ENCODE measurements at places on chromosomes 3 and 15.
A peak's percentile ranks its signal among the peaks of the same experiment; 100 is the strongest.

- DNase-seq, result no peak
Observed at GRCh38 chr3:43856351-43856750, 165.6 kb downstream of the ABHD5 start.

DNA sequence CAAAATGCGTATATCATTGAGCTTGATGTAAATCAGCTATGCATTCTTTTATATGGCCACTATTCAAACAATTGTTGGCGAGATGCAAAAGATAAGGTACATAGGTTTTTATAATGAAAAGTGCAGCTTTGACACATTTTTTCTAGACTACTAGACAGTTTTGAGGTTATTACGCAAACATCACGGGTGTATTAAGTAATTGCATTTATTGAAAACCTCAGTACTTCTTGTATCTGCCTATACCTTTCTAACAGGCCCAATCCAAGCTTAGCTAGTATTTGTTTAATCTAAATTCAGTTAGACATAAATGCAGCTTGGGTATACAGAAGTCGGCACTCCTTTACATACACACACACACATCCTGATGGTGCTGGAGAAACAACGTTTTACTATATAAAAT lies 2.7 kb downstream of the SPESP1 start:
- DNase-seq, result no peak

DNA sequence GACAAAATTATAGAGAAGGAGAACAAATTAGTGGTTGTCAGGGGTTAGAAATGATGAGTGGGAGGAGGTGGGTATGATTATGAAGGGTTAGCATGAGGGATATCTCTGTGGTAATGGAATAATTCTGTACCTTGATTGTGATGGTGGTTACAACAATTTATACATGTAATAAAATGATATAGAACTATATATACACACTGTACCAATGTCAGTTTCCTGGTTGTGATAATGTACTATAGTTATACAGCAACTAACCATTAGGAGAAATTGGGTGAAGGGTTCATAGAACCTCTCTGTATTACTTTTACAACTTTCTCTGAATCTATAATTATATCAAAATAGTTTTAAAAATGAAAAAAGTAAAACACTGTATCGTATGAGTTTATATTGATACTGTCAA lies 148.1 kb downstream of the ZNF621 start:
- DNase-seq, result no peak

DNA sequence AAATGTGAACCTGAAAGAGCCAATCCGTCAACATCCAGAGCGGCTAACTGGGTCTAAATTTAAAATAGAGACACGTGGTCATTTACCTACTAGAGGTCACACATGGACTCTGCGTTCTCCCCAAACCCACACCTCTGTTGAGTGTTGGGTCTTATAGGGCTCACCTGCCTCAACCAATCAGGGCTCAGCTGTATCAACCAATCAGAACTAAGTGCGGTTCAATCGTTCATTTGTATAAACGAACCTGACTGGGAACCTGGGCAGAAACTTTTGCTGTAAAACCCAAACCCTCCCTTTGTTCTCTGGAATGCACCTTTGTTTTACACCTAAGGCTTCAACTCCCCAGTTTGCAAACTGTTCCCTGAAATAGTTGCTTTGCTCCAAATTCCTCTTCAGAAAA lies 8.9 kb downstream of the DNAAF4 start:
- DNase-seq, result no peak

DNA sequence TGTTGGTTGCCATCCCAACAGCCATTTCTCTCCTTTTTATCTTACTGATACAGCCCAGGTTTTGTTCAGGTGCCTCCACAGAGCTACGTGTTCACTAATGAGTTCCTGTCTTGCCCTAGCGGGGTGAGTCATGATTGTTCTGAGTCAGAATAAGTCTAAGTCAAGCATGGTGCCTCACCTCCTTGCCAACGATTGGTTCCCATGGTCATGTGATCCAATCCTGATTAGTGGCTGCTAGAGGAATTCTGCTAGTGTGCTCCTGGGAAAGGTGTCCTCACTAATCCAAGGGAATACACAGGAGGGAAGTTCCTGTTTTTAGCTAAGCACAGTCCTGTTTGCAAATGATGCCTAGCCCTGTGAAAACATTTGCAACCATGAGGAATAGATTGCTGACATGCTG lies 99.8 kb downstream of the NSUN3 start:
- DNase-seq, result no peak

GRCh38 chr3:136955813-136956212 lies 2.0 kb upstream of the IL20RB start:
- DNase-seq, result no peak

- DNase-seq, result no peak
Observed at GRCh38 chr3:174089592-174089991, 692.0 kb downstream of the NLGN1 start.

- DNase-seq, result no peak
Observed at GRCh38 chr3:29185706-29186105, 95.2 kb upstream of the RBMS3 start.

DNA sequence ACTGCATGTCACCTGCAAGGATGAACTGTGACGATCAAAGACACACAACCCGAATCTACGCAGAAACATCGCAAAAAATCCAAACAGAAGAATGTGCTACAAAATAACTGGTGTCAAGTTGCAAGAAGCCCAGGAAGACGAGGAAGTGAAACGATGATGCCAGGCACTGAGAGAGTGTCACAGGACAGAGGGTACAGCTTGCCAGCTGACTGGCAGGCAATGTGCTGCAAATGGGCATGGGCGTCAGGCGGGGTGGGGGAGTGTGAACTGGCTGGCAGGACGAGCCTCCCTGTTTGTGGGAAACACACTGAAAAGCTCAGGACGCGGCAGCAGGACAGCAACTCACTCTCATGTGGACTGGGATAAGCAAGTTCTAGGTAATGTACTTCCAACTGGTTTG lies 28.9 kb upstream of the OCA2 start:
- DNase-seq, result no peak

GRCh38 chr3:194003114-194004057 lies 132.6 kb upstream of the HES1 start:
- peak; percentile 67 for DNase-seq

DNA sequence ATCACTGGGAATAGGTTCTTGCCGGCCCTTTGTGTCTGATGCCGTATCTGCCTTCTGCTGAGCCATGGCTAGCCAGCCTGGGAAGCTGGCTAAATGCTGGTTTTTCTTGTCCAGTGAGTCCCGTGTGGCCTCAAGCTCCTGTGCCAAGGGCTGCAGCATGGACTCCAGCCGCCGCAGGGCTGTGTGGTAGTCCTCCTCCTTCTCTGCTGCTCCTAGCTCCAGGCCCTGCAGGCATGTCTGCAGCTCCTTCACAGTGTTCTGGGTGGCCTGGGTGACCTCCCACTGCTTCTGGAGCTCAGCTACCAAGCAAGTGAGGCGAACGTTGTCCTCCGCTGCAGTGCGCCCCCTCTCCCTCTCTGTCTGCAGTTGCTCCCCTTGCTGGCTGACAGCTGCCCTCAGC lies 24.9 kb downstream of the CXCR6 start:
- DNase-seq, result no peak

DNA sequence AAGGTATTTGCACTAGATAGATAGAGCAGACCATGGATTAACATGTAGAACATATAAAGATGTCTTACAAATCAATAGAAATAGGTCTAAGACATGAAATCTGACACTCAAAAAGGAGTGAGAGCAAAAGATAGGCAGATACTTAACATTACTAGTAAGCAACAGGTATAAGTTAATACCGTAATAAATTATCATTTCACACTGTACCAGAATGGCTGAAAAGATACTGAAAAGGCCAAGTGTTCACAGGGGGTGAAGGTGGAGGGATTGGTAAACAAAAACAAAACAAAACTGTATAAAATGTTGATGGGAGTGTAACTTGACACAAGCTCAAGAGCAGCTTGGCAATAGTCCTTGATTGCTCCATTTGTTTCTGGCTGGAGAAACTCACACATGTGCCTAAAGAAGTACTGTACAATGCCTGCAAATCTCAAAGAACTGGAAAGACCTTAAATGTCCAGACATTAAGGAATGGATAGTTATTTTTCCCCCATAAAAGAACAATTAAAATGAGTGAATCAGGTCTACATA lies 3.5 kb downstream of the NSMCE3 start:
- no peak for DNase-seq

GRCh38 chr15:63299943-63300575 lies 22.7 kb downstream of the APH1B start:
- DNase-seq, result no peak

GRCh38 chr3:122679085-122679881 lies 1.4 kb upstream of the PARP14 start:
- DNase-seq, result peak; percentile 64

GRCh38 chr3:135155228-135155627 lies 360.2 kb downstream of the EPHB1 start:
- no peak for DNase-seq

GRCh38 chr15:40345867-40346578 lies 4.8 kb upstream of the PHGR1 start:
- DNase-seq, result no peak

GRCh38 chr3:119911748-119912147 lies 129.8 kb downstream of the NR1I2 start:
- DNase-seq, result no peak

- DNase-seq, result no peak
Observed at GRCh38 chr3:197674741-197675562, 61.8 kb downstream of the RUBCN start.

- DNase-seq, result no peak
Observed at GRCh38 chr15:38255690-38256089, 3.1 kb downstream of the SPRED1 start.

GRCh38 chr15:65292938-65293518 lies 2.8 kb upstream of the RNU5A-1 start:
- no peak for DNase-seq

- no peak for DNase-seq
Observed at GRCh38 chr3:69354948-69355347, 30.9 kb downstream of the FRMD4B start.

DNA sequence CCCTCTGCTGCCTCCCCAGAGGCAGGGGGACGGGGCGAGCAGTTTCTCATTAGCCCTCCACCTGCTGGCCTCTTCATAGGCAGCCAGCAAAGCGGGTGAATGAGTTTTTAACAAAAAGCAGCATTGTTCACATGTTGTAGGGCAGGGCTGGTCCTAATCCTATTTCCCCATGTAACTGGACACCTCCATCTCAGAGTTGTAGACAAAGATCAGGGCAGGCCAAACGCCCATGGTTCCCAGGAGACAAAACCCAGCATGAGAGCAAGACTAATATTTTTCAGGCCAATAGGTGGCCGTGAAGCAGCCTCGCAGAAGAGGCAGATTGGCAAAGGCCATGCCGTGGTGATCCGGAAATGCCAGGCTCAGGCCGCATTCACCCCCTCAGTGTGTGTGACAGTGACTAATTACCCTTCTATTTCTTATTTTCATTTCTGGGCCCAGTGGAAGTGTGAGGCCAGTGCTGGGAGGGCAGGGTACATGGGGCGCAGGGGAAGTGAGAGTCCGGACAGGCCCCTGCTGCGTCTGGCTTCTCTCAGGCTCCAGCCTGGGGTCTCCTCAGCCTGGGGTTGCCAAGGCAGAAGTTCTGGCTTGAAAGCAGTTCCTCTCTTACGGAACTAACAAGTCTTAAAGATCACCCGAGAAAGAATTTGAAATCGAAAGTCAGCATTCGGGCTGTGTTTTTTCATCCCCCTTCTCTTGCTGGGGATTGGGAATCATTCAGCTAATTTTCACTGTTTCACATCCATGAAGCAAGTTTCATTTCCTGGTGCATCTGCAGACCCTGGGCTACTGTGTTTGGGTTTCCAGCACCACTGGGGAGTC lies 64.8 kb downstream of the BOC start:
- no peak for DNase-seq

GRCh38 chr15:47415539-47415971 lies 301.8 kb upstream of the SEMA6D start:
- no peak for DNase-seq

DNA sequence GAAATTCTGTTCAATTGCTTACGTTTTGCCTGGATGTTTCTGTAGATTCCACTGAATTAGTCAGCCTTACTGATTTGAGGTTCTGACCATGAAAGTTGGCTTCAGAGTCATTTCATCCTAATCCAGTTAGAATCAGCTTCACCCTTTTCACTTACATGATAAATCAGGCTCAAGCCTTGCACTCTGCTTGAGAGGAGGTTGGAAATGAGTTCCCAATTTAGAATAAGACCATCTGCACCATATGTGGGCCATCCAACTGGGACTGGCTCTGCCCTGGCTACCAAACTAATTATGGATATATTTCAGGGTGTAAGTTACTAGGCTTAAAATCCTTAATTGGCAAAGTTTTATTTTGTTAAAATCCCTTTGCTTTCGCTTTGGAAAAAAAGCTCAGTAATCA lies 255.7 kb downstream of the CHL1 start:
- no peak for DNase-seq

DNA sequence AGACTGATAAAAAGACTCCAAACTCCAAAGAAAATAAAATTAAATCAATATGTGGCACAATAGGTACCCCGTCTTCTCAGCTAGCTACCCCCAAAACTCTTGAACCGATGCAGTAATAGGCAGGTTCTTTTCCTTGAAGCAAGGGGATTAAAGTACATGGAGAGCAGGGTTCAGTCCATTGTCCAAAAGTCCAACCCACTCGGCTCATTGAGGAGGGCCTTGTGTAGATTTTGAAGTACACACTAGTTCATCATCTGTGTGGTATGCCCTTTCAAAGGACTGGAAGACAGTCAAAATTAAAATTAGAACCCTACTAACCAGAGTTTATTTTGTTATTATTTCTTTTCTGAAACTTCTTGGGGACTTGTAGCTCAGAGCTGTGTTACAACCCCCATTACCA lies 23.3 kb downstream of the TF start:
- DNase-seq, result no peak

GRCh38 chr3:25589783-25590258 lies 74.9 kb downstream of the TOP2B start:
- no peak for DNase-seq

- no peak for DNase-seq
Observed at GRCh38 chr3:182384221-182384620, 409.1 kb upstream of the ATP11B start.

- DNase-seq, result peak; percentile 44
Observed at GRCh38 chr3:45693941-45694521, 4.8 kb downstream of the SACM1L start.

GRCh38 chr3:136042608-136043221 lies 77.2 kb downstream of the PPP2R3A start:
- peak; percentile 35 for DNase-seq

DNA sequence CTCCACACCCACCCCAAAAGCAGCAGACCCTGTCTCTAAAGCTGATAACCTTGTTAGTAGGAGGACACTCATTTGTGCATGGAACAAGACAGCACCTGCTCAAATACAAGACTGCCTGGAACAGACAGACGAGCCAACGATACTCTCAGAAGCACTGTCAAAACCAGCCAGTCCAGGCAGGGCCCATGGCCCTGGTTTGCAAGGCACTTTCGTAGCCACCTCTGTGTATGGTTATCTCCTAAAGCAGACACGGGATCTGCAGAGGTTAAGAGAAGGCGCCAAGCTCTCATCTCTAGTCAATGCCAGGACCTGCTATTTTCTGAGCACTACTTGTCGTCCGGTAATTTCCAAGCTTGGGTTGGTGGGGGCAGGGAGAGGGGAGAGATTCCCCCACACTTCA lies 10.5 kb downstream of the NTRK3 start:
- no peak for DNase-seq

Measured in KG1 (cell line).